ENCODE measurements at places on chromosomes 5 and 9.

DNA sequence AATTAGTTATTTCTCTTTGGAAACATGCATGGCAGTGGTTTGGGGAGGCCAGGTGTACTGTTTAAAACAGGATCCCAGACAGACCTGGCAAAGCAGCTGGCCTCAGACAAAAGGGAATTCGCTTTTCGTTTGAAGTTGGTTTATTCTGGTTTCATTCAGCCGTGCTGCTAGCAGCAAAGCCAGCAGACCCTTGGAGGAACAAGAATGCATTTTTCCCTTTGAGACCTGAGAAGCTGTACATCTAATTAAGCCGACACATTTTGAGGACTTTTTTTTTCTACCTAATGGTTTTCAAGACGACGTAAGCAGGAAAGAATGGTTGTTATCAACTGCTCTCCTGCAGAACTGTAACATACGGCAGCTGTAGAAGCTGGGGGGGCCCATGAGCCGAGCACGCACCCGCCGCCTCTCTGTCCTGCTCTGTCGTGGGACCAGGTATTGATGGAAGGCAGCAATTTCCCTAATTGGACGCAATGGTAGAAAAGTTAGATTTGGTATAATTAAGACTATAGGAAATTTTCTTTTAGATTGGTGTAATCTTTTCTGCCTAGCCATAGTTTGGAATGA lies 13.6 kb downstream of the PLEKHG4B start:
- DNase-seq, result no peak

GRCh38 chr9:104232781-104233341 lies 138.8 kb downstream of the SMC2 start:
- no peak for DNase-seq

- peak; percentile 56 for DNase-seq
These were observed 4.8 kb downstream of the USP20 start for GRCh38 chr9:129840034-129840433.

GRCh38 chr9:101485924-101486692 lies 47.5 kb upstream of the RNF20 start:
- DNase-seq, result no peak

DNA sequence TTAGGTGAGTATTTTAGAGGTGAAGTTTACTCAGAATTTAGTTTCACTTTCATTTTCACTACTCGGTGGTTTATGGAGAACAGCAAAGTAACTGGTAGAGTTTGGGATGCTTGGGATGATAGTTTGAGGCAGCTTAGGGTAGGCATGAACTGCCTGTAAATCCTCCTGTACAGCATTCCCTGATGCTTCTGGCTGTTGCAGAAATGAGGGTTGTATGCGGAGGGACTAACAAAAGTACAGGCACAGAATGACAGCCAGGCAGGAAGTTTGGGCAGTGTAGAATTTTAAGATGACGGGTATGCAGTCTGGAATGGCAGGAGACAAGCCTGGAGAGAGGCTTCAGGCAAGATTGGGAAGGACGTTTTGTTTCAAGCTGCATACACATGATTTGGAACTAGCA lies 48.0 kb upstream of the FAM120AOS start:
- DNase-seq, result peak; percentile 10

GRCh38 chr9:91921371-91921770 lies 28.7 kb downstream of the ROR2 start:
- DNase-seq, result no peak

Data from OCI-LY7 (cell line).